Vagina (tissue), 2 donors: ENCODE measurements at places on chromosomes 11 and 22. TPM values are rescaled to one million over a fixed set of nuclear protein-coding genes. Genes with fewer than 3 reads are reported as not detected.
A peak's percentile ranks its signal among the peaks of the same experiment; 100 is the strongest.

- no peaks in the 10 kb centered on the region for H3K27me3 ChIP-seq
- H3K4me1 ChIP-seq, result no peaks in the 10 kb centered on the region
- DNase-seq, result no peak
- H3K4me3 ChIP-seq, result no peak overlapping the region
- H3K27ac ChIP-seq, result no peak overlapping the region
Observed at GRCh38 chr11:10975287-10975721, 117.5 kb upstream of the ZBED5 start.

Gene KCTD17
- total RNA-seq, result 27.5 TPM

DNA sequence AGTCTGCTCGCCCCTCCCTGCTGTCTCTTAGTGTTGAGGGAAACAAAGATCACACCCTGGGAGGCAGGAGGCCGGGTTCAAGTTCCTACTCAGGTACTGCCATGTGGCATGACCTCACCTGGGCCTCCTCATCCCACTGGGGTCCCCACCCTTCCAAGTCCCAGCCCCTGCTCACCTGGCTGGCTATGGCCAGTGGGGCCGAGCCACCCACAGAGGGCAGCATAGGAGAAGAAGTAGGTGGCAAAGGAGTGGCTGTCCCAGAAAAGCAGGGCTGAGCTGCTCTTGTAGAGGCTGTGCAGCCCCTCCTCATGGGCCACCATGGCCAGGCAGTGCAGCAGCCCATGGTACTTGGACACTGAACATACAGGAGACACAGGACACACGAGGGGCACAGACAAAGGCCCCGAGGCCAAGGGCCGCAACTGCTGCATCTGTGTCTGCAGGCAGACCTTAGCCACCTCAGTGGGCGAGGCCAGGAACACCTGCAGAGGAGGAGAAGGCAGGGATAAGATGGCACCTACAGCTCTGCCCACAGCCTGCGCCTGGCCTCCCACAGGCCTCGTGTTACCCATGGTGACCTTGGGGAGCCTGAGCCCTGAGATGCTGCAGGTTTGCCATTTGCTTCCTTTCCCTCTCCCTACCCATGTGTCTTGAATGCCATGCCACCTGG lies 50.6 kb upstream of the MPEG1 start:
- H3K27ac ChIP-seq, result no peak overlapping the region
- H3K36me3 ChIP-seq, result no peaks in the 10 kb centered on the region
- no peak for DNase-seq
- no peaks in the 10 kb centered on the region for H3K27me3 ChIP-seq

DNA sequence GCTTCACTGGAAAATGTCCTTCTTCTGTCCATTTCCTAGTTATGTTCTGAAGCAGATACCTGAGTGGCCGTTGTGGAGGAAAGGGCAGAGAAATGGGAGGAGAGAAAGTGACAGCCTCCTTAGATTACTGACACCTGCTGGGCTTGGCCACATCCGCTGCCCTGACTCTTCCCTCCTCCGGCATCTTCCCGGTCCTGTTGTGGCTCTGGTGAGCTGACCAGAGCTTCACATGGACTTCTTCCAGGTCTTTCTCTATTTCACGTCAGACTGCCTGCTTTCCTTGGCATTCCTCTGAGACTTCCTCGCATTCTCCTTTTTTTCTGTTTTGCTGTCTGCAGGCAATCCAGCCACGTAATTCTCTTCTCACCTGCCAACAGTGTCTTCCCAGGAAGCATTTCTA lies 138.7 kb upstream of the E2F8 start:
- no peak overlapping the region for H3K27ac ChIP-seq
- H3K4me3 ChIP-seq, result no peak overlapping the region
- no peaks in the 10 kb centered on the region for H3K4me1 ChIP-seq
- no peak for DNase-seq

GRCh38 chr11:32115446-32115845 lies 24.6 kb downstream of the RCN1 start:
- no peak for DNase-seq
- no peak overlapping the region for H3K4me3 ChIP-seq
- no peaks in the 10 kb centered on the region for H3K4me1 ChIP-seq

DNA sequence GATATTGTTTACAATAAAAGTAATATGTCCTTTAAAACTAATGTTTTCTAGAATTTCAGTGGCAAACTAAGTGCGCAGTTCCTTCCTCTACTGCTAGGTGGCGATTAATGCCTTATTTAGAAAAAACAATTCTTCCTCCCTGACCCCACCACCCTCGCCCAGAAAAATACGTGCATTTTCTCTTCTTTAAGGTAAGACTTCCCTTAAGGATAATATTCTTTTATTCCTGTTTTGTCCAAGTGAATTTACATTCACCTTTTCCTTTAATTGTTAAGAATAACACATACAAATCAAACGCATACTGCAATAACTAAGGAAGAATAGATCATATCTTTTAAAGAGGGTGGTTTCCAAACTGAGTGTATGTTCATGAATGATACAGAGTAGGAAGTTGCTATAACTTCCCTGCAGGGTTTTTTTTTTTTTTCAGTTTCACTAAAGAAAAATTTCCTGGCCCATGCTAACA lies 17.0 kb upstream of the PSMA1 start:
- H3K27me3 ChIP-seq, result no peaks in the 10 kb centered on the region
- H3K4me1 ChIP-seq, result peaks cover 10% of the 10 kb centered on the region
- no peak for DNase-seq
- H3K36me3 ChIP-seq, result no peaks in the 10 kb centered on the region
- no peak overlapping the region for H3K27ac ChIP-seq
- no peak overlapping the region for H3K4me3 ChIP-seq

Gene GRIK4
- 0.25 TPM for total RNA-seq

Gene IGLL5
- total RNA-seq, result 1.7 TPM

GRCh38 chr22:31995807-31996206 lies 47.3 kb upstream of the SLC5A1 start:
- H3K4me3 ChIP-seq, result no peak overlapping the region
- no peak for DNase-seq
- H3K4me1 ChIP-seq, result no peaks in the 10 kb centered on the region

Gene CARD16
- total RNA-seq, result 26.8 TPM

DNA sequence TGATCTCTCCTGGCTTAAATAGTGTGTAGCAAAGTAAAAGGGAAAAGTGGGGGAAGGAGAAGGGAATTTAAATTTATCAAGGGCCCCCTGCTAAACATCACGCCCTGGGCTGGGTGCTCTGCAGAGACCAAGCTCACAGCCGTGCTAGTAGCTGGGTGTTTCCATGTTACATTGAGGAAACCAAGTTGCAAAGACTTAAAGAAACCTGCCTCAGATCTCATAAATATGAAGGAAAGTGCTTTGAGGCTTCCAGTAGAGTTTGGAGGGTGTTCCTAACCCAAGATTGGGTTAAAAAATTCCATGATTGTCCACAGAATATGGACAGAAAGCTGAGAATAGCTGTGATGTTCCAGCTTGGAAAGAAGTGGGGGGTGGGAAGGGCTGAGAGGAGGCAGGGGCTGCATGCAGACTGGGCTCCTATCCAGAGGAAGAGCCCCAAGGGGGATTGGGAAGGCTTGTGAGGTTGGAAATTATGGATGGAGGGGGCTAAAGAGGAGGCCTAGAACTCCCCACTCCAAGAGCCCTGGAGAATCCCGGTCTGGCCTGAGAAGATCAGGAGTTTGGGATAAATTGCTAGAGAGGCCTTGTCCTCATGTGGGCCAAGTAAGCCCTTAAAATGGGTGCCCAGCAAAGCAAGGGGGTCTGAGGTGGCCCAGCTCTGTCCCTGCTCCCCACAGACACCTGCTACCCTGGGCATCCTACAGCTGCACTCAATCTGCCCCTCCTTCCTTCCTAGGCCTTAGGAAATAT lies 25.0 kb upstream of the OAF start:
- DNase-seq, result peak; percentile 80
- no peaks in the 10 kb centered on the region for H3K36me3 ChIP-seq
- H3K4me3 ChIP-seq, result no peak overlapping the region
- H3K27me3 ChIP-seq, result no peaks in the 10 kb centered on the region
- H3K27ac ChIP-seq, result peak overlapping the region; percentile 84

Gene ANKK1
- 1.5 TPM for total RNA-seq

- DNase-seq, result no peak
- H3K27me3 ChIP-seq, result no peaks in the 10 kb centered on the region
- H3K27ac ChIP-seq, result no peak overlapping the region
- peaks cover 54% of the 10 kb centered on the region for H3K4me1 ChIP-seq
Observed at GRCh38 chr22:19955241-19956128, 13.9 kb upstream of the TXNRD2 start.

Gene UCP3
- total RNA-seq, result 1.2 TPM

- H3K27me3 ChIP-seq, result no peaks in the 10 kb centered on the region
- no peaks in the 10 kb centered on the region for H3K36me3 ChIP-seq
- no peak for DNase-seq
- no peak overlapping the region for H3K27ac ChIP-seq
- H3K4me3 ChIP-seq, result no peak overlapping the region
- peaks cover 5% of the 10 kb centered on the region for H3K4me1 ChIP-seq
Observed at GRCh38 chr11:17765356-17766072, 30.9 kb downstream of the KCNC1 start.

GRCh38 chr22:50398831-50399648 lies 55.9 kb downstream of the PPP6R2 start:
- no peak for DNase-seq
- no peaks in the 10 kb centered on the region for H3K27me3 ChIP-seq
- peaks cover 17% of the 10 kb centered on the region for H3K4me1 ChIP-seq
- peaks cover 14% of the 10 kb centered on the region for H3K36me3 ChIP-seq

Gene KRTAP5-7
- total RNA-seq, result not detected

GRCh38 chr11:70048279-70049024 lies 29.7 kb upstream of the ANO1 start:
- no peaks in the 10 kb centered on the region for H3K27me3 ChIP-seq
- no peaks in the 10 kb centered on the region for H3K36me3 ChIP-seq
- no peak overlapping the region for H3K27ac ChIP-seq
- peak; percentile 85 for DNase-seq
- H3K4me3 ChIP-seq, result no peak overlapping the region

- H3K4me1 ChIP-seq, result no peaks in the 10 kb centered on the region
- no peak overlapping the region for H3K4me3 ChIP-seq
- H3K27ac ChIP-seq, result no peak overlapping the region
- no peaks in the 10 kb centered on the region for H3K36me3 ChIP-seq
- H3K27me3 ChIP-seq, result no peaks in the 10 kb centered on the region
- DNase-seq, result no peak
Observed at GRCh38 chr22:39543095-39543494, 10.5 kb upstream of the RPS19BP1 start.

Gene ARHGAP8
- total RNA-seq, result 9.3 TPM

DNA sequence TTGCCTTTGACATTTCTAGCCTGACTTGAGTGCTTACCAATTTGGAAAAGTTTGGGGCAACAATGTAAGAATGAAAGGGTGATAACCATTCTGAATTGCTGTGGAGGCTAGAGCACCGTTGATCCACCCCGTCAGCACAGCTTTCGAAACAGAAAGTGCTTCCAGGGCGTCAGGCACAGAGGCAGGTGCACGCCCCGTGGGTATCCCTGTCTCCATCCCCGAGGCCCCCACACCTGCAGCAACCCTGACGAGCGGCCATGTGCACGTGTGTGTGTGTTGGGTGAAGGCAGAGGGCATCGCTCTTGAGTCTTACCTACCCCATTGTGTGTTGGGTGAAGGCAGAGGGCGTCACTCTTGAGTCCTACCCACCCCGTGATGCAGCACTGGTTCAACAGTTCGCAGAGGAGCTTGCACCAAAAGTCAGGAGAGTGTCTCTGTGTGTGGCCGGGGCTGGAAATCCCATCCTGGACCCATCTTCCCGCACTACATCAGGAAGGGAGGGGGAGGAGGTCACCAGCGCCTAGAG lies 404.5 kb downstream of the BRD1 start:
- DNase-seq, result peak; percentile 46
- H3K4me1 ChIP-seq, result no peaks in the 10 kb centered on the region
- no peak overlapping the region for H3K4me3 ChIP-seq
- no peak overlapping the region for H3K27ac ChIP-seq
- H3K27me3 ChIP-seq, result no peaks in the 10 kb centered on the region

GRCh38 chr11:69905611-69906452 lies 86.6 kb upstream of the FGF3 start:
- no peaks in the 10 kb centered on the region for H3K27me3 ChIP-seq
- no peak overlapping the region for H3K4me3 ChIP-seq
- H3K36me3 ChIP-seq, result no peaks in the 10 kb centered on the region

Gene FGF4
- total RNA-seq, result not detected

GRCh38 chr11:110513846-110514437 lies 84.2 kb downstream of the FDX1 start:
- DNase-seq, result peak; percentile 78
- no peaks in the 10 kb centered on the region for H3K36me3 ChIP-seq
- H3K4me1 ChIP-seq, result peaks cover under 1% of the 10 kb centered on the region
- no peaks in the 10 kb centered on the region for H3K27me3 ChIP-seq
- H3K27ac ChIP-seq, result peak overlapping the region; percentile 53

Gene CENPM
- total RNA-seq, result not detected

DNA sequence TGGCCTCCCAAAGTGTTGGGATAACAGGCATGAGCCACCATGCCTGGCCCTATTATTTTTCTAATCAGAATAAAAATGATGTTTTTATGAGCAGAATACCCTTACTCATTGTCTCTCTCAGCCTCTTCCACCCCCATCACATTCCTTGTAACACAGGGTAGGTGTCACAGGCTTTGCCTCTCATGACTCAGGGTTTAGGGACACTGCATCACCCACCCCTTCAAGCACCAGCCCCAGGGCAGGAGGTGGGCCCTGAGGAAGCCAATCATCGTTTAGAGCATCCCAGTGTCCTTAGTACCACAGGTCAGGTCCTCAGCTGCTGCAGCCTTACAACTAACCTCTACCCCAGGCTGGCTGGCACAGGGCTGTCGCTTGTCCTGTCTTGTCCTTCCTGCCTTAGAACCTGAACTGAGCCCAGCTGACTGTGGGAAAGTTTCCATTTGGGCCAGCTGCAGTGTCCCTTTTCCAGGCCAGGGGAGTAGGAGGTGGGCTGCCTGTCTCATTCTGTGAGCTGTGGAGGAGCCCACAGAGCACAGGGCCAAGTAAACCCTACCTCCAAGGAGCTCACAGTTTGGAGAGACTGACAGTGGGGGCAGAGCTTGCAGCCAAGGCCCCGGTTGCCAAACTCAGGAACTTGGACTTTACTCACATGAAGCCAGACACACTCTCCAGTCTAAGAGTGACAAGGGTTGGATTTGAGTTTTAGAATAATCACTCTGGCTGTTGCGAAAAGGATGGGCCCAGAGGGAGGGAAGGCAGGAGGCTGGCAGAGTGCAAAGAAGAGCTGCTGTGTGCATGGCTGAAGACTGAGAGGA lies 19.5 kb upstream of the UVRAG start:
- no peaks in the 10 kb centered on the region for H3K36me3 ChIP-seq
- DNase-seq, result no peak
- H3K27me3 ChIP-seq, result no peaks in the 10 kb centered on the region
- no peak overlapping the region for H3K4me3 ChIP-seq

DNA sequence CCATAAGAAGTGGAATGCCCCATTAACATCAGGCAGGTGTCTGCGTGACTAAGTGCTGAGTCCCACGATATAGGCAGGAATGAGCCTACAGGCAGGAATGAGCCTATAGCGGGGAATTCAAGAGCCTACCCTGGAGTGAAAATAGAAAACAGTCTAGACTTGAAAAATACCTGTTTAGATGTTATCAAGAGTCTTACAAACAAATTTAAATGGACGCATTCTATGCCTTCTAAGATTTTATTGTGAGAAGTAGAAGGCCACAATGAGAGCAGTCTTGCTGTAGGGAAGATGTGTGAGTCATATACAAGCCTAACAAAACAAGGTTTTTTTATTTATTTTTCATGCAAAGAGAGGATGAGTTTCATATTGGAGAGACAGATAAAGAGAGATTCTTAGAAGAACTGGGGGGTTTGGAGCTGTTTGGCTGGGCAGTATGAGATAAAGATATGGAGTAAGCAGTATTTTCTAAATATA lies 200.8 kb upstream of the ZC3H12C start:
- no peaks in the 10 kb centered on the region for H3K27me3 ChIP-seq
- no peaks in the 10 kb centered on the region for H3K36me3 ChIP-seq
- no peak overlapping the region for H3K27ac ChIP-seq
- H3K4me3 ChIP-seq, result no peak overlapping the region
